Activated T-helper 17 cell treated with anti-CD3 and anti-CD28 coated beads, Interleukin-2, amount 50 U/mL, for 72 hours (primary cell): ENCODE measurements at places on chromosomes 2 and 18.

GRCh38 chr2:169254774-169255173 lies 107.6 kb downstream of the LRP2 start:
- no peak for ATAC-seq

DNA sequence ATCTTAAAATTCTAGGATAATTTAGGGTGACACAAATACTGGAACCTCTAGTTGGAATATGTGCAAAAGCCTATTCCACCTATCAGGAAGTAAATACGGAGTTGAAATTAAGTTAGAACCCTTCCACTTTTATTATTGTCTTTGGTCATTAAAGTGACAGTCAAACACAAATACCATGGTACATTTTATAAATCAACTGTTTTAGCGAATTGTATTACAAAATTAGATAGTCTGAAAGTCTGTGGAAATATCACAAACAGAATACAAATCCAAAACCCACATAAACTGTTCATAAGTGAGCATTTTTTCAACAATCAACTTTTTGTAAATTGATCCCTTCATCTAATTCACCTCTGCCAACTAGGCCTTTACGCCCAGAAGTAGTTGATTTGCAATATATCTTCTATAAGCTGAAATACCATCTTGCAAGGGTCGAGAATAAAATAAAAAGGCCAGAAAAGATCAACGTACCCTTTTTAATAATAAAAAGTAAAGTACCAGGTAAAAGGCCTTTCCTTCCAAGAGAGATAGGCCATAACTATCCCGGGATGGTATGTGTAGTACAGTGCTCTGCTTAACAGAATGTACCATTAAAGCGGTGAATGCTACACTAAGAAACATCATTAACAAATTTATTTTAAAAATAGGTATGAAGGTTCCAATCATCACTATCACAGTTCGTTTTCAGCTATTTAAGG lies 1.3 kb downstream of the USP34 start:
- no peak for ATAC-seq

GRCh38 chr2:202278036-202278760 lies 12.6 kb downstream of the NOP58 start:
- ATAC-seq: peak; percentile 82

DNA sequence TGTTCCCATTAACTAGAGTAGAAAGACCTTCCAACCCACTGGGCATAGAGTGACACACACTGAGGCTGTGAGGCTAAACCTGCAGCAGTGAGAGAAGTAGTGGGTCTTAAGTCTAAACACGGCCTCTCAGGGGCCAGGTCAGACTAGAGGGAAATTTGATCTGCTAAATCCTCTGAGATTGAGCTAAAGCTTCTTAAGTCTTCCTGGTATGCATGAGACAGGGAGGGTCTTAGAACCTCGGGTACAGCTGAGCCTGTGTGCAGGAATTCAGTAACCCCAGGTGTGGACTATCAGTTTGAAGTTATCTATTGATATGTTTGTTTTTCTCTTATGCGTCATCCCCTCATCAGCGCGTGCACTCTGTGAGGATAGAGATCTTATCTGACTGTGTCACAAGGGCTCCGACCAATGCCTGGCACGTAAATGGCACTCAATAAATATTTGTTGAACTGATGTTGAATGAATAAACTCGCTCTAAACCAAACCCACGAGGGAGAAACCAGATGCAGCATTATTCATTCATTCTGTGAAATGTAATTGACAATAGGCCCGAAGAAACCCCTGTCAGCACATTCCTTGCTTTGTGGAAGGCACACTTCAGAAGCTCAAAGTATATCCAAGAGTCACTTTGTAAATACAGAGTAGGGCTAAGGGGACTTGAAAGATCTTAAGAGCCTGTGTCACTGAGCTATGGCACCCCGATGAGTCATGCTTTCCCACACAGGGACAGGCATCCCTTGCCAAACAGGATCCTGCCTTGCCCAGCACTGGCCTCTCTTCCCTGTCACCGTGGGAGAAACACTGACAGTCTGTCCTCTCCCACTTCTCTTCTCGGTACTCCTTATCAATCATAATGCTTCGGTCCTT lies 21.7 kb upstream of the RAB10 start:
- no peak for ATAC-seq

GRCh38 chr2:174611854-174612253 lies 14.2 kb upstream of the WIPF1 start:
- no peak for ATAC-seq

- ATAC-seq: no peak
Observed at GRCh38 chr2:173079973-173080860, 4.6 kb downstream of the MAP3K20 start.

- ATAC-seq: peak; percentile 27
Observed at GRCh38 chr18:32036506-32037180, 18.0 kb downstream of the RNF125 start.

DNA sequence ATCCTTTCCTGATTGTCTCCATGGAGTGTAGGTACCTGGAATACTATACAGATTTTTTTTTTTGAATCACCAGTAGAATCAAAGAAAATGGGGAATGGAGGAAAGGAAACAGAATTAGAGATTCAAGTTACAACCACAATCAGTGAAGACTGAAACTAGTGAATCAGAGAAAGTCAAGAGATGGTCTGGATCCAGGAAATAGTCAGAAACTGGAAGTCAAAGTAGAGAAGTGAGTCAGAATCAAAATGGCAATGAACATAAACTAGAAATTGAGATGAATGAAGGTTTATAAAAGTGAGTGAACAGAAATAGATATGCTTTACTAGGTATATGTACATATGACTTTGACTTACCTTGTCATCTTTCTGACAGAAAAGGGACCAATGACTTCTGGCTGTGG lies 579.0 kb downstream of the PLCL1 start:
- ATAC-seq: peak; percentile 56

- no peak for ATAC-seq
Observed at GRCh38 chr2:96437512-96437911, 67.6 kb downstream of the NEURL3 start.

- no peak for ATAC-seq
Observed at GRCh38 chr2:113050921-113051895, 1.5 kb downstream of the IL36B start.

GRCh38 chr18:59385191-59385590 lies 26.1 kb upstream of the LMAN1 start:
- no peak for ATAC-seq

DNA sequence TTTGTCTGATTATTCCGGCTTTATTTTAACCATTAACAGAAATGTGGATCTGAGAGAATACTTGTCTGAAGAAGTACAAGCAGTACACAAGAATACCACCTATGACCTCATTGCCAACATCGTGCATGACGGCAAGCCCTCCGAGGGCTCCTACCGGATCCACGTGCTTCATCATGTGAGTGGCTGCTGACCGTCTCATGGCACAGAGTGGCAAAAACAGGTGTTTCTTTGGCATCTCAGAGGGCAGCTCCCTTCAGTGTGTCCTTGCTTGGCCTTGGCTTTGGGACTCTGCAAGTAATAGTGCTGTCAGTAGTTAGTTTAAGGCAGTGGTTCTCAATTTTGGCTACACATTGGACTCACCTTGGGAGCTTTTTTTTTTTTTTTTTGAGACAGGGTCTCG lies 23.1 kb downstream of the SFTPB start:
- no peak for ATAC-seq

GRCh38 chr18:21593540-21594257 lies 6.8 kb downstream of the ESCO1 start:
- ATAC-seq: peak; percentile 46

- no peak for ATAC-seq
Observed at GRCh38 chr2:46871976-46872381, 43.6 kb downstream of the MCFD2 start.
